ENCODE measurements at places on chromosomes 4 and X. TPM values are rescaled to one million over a fixed set of nuclear protein-coding genes. Genes with fewer than 3 reads are reported as not detected.

Gene FAM200B
- polyA plus RNA-seq: 51.4 TPM

Gene SLC9A6
- 20.5 TPM for polyA plus RNA-seq

Gene EVC2
- polyA plus RNA-seq: 9.8 TPM

Gene HSFX4
- 0.32 TPM for polyA plus RNA-seq

Gene LINC00632
- 39.5 TPM for polyA plus RNA-seq

Gene CTAG2
- polyA plus RNA-seq: not detected

Gene NXF2
- polyA plus RNA-seq: not detected

DNA sequence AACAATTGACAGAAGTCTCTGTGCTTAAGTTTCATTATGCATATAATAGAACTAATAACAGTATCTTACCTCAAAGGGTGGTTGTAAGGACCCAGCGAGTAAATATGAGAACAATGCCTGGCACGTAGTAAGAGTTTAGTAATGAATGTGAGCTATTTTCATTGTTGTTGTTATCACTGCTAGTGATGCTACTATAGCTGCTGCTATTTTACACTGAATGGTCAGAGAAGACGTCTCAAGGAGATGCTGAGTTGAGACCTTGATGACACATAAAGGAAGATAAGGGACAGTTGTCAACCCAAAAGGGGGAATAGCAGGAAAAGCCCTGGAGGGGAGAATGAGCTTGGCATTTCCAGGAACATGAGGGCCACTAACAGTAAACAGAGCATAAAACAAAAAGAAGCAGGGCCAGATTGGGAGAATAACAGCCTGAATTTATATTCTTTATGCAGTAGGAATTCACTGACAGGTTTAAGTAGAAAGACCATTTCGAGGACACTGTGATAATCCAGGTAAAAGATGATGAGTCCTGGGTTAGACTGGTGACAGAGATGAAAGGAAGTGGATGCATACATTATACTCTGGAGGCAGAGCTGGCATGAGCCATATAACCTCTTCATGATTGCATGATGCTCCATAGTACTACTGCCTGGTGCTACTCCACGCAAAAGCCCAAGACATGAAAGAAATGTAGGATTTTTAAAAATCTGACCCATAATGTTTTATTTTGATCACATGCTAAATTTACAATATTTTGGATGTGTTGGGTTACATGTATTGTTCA is 23.1 kb downstream of the ATP8A1 start:
- DNase-seq: no peak

GRCh38 chr4:87185146-87185870 is 35.1 kb downstream of the KLHL8 start:
- no peak for DNase-seq

DNA sequence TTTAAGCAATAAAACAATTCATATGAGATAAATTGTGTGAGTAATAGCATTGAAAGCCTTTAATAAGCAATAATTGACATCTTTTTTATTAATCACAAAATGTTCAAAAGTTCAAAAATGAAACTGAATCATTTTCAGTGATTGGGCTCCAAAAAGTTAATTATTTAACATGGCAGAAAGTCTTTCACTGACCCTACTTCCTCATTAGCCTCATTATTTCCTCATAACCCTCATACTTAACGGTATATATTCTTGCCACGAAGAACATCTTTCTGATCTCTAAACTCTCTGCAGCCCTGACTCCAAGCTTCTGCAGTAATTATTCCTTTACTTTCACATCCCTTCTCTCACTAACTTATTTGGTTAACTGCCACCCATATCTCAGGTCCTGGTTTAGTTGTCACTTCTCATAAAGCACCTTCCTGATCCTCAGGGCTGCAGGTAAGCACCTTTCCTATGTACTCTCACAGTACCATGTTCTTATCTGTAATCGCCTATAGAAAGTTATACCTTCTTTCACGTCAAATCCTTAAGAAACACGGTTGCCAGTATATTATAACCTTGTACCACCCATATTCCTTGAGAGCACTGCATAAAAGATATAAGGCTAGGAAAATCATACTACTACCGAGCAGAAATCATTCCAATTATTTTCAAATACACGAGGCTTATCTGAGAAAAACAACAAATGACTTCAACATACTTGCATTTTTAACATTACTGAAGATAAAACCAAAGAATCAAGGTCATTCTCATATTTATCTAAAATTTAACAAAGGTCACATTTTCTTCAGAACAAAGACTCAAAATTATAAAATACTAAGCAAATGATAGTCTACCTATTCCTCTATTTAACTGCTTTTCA is 72.2 kb downstream of the PPP3CA start:
- DNase-seq: no peak

- DNase-seq: no peak
Measured at GRCh38 chr4:110636680-110637407, 14.0 kb upstream of the PITX2 start.

- no peak for DNase-seq
Measured at GRCh38 chr4:11614426-11614825, 185.7 kb upstream of the HS3ST1 start.

DNA sequence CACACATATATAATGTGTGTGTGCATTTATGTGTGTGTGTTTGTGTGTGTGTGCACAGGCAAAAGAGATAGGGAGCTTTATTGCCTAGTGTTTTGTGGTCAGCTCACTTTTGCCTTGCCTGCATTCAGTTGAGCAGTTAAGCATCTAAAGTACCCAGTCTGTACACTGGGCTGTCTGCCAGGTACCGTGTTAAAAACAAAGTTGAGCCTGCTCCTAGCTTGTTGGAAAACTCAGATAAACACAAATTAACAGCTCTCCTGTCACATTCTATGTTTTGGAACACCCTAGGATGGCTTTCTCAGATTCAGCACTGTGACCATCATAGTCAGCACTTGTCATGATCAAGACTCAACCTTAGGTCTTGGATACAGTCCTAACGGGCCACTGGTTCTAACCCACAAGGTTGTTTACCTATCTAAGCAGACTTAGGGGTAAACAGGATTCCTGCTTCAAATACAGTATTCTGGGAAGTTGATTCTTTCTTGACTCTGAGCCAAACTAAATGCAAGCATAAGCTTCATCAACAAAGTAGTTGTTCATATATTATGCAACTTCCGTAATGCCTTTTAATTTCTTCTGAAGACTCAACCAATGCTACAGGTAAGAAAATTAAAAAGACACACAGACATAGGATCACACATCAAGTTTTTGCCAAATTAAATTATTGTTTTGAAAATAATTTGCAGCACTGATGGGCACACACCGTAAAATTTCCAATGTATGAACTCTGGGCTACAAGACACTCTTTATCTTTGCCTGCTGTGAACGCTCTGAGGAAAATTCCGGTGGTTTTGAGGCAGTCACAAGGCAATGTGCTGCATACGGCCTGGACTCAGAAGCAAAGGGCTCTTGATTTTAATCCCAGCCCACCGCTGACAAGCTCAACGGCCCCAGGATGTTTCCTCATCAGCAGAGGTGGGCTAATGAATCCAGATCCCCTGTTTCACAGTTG is 11.3 kb upstream of the CD99 start:
- no peak for DNase-seq

GRCh38 chr4:6422866-6423265 is 49.5 kb downstream of the PPP2R2C start:
- DNase-seq: no peak

- DNase-seq: no peak
Measured at GRCh38 chrX:125826774-125827451, 339.2 kb downstream of the DCAF12L2 start.

GRCh38 chrX:46634577-46634976 is 61.0 kb downstream of the CHST7 start:
- no peak for DNase-seq

GRCh38 chrX:140765043-140765784 is 55.7 kb downstream of the LINC00632 start:
- DNase-seq: peak; percentile 33

DNA sequence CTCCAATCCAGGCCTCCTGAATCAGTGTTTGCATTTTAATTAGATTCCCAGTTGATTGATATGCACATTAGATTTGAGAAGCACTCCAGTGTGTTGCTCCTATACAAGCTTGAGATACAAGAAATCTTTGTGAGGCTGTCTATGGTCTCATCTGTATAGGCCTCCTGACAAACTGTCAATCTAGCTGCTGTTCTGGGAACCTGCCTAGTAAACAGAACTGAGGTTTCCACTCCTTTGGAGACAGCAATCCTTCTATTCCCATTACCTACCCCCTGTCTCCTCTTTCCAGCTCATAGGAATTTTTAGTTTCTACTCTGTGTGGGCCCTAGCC is 306.1 kb upstream of the EMCN start:
- DNase-seq: no peak

GRCh38 chr4:8213121-8213520 is 14.0 kb downstream of the SH3TC1 start:
- no peak for DNase-seq

GRCh38 chr4:37872310-37872988 is 18.4 kb upstream of the TBC1D1 start:
- no peak for DNase-seq

- no peak for DNase-seq
Measured at GRCh38 chr4:147628415-147628814, 11.2 kb downstream of the TMEM184C start.

- no peak for DNase-seq
Measured at GRCh38 chrX:155954793-155955192, 42.7 kb upstream of the IL9R start.

DNA sequence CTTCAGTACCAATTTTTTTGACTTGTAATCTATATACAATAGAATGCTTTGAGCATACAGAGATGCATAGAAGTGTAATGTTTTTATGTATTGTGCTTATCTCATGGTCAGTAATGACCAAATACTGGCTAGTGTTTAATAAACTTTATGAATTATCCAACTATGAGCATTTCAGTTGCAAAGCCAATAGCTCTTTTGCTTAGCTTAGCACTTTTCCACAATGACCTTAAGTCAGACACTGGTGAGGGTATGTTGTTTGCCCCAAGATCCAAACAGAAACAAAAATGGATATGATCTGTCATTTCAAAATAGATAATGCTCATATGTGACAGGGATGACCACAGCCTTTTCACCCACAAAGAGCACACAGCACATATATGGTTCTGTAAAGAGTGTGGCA is 393.0 kb downstream of the AFF2 start:
- DNase-seq: no peak

DNA sequence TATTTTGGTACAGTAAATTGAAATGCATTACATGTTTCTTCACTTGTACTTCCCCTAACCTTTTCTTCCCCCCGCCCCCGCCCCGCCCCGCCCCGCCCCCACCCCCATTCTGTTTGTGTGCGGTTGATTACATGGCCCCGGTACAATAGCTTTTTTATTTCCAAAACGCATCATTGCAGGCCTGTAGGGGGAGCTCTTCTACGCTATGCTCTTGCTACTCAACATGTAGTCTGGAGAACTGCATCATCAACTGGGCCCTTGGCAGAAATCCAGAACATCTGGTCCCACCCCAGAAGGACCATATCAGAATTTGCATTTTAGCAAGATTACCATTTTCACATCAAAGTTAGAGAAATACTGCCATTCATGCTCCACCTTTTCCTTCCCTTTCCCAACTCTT is 333.3 kb upstream of the DDX53 start:
- no peak for DNase-seq

DNA sequence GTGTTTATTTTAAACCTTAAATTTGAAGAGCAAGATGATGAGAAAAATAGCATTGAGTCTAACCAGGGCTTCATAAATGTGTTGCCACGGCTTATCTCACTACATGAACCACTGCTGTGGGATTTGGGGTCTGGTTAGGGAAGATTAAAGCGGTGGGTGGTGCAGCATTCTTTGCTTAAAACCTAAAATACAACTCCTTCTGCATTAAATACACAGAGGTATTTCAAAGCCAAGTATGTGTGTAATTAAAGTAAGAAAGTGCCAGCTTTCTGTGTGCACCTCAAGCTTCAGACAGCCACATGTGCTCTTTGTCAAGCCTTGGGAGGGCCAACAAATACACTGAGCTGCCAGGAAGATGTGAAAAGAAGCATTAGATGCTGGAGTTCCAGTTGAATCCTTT is 128.0 kb downstream of the CPE start:
- no peak for DNase-seq

DNA sequence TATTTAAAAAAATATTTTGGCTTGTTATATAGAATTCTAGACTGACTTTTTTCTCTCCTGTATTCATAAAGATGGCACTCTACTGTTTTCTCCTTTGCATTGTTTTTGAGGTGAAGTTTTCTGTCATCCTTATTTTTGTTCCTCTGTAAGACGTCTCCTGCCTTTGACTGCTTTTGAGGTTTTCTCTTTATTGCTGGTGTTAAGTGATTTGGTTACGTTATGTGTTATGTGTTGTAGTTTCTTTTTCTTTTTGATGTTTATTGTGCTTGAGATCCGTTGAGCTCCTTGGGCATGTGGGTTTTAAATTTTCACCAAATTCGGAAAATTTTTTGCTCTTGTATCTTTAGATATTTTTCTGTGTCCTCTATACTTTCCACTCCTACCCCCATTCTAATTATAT is 50.0 kb downstream of the KDM6A start:
- DNase-seq: no peak

DNA sequence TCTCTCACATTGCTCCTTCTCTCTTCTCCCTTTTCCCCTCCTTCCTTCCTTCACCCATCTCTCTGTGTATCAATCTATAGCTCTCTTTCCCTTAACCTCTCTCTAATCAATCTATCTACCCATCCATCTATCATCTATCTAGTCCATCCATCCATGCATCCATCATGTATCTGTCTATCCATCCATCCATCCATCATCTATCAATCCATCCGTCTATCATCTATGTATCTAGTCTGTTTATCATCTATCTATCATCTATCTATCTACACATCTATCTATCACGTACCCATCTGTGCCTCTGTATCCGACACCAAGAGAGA is 307.5 kb downstream of the DHRSX start:
- DNase-seq: no peak

GRCh38 chrX:103565197-103565596 is 20.1 kb upstream of the TCEAL4 start:
- no peak for DNase-seq
